ENCODE measurements at places on chromosomes 7 and 10.
A peak's percentile ranks its signal among the peaks of the same experiment; 100 is the strongest.

- no peak for DNase-seq
These were observed 61.3 kb downstream of the TACC2 start for GRCh38 chr10:122050311-122050710.

DNA sequence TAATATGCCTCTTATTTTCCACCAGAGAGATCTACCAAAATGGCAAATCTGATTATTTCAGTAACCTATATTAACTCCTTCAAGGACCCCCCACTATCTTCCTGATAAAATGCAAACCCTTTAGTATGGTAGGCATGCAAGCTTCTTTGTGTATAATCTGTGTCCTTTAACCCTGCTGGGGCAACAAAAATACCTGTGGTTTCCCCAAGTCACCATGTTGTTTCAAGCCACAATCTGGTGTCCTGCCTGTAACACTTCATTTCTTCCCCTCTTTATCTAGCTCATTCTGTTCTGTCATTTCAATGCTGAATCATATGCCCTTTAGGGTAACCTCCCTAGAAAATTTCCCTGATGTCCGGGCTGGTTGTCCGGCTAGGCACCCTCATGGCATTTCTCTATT lies 5.3 kb downstream of the CALCR start:
- no peak for DNase-seq

GRCh38 chr10:86657396-86658011 lies 3.2 kb downstream of the OPN4 start:
- DNase-seq, result no peak

GRCh38 chr10:16779384-16779915 lies 37.8 kb downstream of the RSU1 start:
- peak; percentile 65 for DNase-seq

GRCh38 chr7:140673774-140674155 lies 1.0 kb downstream of the ADCK2 start:
- no peak for DNase-seq

DNA sequence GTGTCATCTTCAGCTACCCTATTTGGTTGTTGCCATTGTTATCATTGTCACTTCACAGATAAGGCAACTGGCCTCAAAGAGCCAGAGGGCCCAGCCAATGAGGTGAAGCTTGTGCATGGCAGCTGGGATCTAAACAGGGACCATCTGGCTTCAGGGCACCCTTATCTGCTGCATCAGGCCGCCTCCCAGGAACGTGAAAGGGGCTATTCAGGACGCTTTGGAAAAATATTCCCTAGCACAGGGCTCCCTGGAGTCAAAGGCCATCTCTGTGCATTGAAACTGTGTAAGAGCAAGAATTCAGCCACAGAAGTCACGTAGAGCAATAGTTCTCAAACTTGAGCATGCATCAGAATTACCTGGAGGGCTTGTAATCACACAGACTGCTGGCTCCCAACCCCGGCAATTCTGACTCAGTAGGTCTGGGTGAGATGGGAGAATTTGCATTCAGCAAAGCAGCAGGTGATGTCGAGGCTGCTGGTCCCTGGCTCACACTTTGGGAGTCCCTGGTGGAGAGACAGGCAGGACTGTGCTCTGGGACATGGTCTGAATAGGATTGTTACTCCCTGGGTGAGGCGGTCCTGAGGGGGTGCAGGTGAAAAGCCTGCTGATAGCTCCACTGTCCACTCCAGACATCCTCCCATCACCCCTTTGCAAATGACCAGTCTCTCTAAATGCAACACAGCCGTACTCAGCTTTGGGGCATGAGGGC lies 21.5 kb upstream of the PLEKHA1 start:
- DNase-seq, result no peak

GRCh38 chr7:80768756-80769155 lies 130.3 kb downstream of the CD36 start:
- DNase-seq, result no peak

DNA sequence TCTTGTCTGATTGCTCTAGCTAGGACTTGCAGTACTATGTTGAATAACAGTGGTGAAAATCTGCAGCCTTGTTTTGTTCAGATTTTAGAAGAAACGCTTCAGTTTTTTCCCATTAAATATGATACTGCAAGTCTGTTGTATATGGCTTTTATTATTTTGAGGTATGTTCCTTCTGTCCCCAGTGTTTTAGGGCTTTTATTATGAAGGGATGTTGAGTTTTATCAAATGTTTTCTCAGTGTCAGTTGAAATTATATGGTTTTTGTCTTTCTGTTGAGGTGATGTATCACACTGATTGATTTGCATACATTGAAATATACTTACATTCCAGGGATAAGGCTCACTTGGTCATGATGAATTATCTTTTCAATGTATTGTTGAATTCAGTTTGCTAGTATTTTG lies 60.5 kb upstream of the HELLS start:
- DNase-seq, result no peak

DNA sequence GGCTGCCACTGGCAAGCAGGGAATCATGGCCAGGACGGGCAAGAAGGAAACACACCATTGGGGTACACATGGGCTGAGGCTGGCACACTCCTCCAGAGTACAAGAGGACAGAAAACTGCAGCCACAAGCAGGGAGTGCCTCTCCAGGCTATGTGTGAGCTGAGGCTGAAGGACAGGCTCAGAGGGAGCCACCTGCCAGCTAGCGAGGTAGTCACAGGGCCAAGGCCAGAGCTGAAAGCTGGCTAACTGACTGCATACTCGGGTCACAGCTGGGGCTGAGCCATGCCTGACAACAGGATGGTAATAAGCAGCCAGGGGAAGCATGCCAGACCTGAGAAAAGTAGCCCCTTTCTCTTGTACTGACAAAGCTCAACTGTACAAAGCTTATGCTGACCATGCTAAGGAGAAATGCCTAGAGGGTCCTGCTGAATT lies 52.0 kb downstream of the KIF5B start:
- DNase-seq, result no peak

- no peak for DNase-seq
These were observed 146.1 kb upstream of the FAM20C start for GRCh38 chr7:46123-46829.

DNA sequence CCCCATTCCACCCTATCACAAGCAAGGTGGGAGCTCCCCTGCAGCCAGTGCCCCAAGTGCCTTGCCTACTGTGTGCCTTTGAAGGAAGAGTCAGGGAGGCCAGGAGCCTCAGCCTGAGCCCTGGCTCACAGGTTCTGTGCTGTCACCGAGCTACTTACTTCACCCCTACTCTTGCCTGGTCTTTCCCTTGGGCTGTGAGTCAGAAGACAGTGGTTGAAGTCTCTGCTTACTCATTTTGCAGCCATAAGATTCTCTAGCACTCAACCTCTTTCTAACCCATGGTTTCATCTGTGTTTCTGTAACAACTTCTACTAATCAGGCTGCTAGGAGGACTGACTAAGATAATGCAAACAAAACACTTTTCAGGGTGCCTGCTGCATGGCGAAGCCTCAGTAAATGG lies 114.5 kb downstream of the PLCE1 start:
- no peak for DNase-seq

DNA sequence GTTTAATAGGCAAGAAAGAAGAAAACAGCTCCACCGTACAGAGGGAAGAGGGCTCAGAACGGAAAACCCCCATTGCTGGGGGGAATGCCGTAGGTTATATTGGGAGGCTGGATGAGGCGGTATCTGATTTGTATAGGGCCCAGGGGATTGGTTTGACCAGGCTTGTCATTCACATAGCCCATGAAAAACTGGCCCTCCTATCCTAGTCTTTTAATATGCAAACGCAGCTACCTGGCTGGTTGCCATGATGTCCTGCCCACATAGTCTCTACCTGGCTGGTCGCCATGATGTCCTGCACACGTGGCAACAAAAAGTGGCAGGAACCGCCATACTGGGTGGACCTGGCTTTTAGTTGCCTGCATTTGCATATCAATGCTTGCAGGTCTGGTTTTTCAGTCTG lies 84.7 kb downstream of the AUTS2 start:
- DNase-seq, result no peak

- DNase-seq, result no peak
These were observed 213.2 kb downstream of the ZMYND11 start for GRCh38 chr10:348456-348855.

GRCh38 chr7:142739923-142740492 lies 9.3 kb upstream of the PRSS1 start:
- DNase-seq, result peak; percentile 46

DNA sequence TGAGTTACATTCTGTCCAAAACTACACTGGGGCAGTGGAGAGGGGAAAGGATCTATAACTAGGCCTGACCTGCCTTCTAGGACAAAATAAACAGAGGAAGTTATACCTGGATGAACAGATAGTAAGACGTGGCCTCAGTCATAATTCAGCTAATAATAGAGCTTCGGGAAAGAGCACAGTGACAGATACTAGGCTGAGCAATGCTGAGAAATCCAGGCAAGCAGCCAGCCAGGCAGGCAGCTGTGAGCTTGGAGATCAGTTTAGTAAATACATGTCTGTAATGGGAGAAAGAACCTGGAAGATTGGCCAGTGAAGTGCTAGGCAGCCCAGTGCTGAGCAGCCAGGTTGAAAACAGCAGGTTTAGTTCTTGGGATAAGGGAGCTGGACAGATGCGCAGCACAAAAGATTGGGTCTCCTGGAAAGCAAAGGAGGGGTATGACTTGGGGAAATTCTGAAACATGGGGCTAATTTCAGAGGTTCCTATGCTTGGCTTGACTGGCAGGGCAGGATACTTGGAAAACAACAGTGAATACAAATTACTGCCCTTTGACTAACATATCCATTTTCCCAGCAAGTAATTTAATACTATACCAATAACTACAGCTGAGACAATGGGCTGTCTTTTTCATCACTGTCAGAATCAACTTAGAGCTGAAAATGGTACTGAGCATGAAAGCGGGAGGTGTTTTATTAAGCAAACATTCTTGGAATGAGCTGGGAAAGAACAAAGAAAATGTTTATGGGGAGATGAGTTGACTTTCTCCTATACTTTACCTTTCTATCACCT lies 140.8 kb downstream of the DGKB start:
- DNase-seq, result no peak

- no peak for DNase-seq
These were observed 57.0 kb downstream of the UNCX start for GRCh38 chr7:1289666-1290025.

DNA sequence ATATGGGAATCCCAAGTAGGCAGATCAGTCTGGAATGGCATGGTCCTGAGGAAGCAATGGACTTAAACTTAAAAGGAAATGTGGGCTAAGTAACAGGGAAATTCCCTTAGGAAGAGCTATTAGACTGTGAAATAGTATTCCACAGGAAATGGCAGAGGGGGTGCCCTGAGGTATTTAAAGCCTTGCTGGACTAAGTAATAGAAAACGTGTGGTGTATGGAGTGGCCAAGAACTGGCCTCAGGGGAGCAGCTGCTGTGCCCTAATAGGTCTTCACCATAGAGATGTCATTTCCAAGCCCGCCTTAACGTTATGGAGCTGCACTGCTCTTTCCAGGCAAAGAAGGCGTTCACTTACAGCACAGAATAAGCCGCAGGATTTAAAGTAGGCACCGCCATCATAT lies 365.2 kb upstream of the ZMIZ1 start:
- DNase-seq, result no peak

DNA sequence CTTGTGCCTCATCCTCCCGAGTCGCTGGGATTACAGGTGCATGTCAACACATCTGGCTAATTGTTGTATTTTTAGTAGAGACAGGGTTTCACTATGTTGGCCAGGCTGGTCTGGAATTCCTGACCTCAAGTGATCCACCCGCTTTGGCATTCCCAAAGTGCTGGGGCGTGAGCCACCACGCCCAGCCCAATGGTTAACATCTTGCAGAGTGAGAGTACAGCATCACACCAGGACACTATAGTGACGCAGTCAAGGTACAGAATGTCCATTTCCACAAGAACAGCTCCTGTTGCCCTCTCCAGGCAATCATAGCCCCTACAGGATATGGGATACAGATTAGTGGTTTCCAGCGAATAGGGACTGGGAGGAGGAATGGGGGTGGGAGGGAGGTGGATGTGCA lies 34.0 kb downstream of the MYO1G start:
- DNase-seq, result no peak

GRCh38 chr7:139647085-139647484 lies 123.6 kb downstream of the CLEC2L start:
- peak; percentile 41 for DNase-seq

- no peak for DNase-seq
These were observed 63.5 kb downstream of the RABGEF1 start for GRCh38 chr7:66804001-66804400.

DNA sequence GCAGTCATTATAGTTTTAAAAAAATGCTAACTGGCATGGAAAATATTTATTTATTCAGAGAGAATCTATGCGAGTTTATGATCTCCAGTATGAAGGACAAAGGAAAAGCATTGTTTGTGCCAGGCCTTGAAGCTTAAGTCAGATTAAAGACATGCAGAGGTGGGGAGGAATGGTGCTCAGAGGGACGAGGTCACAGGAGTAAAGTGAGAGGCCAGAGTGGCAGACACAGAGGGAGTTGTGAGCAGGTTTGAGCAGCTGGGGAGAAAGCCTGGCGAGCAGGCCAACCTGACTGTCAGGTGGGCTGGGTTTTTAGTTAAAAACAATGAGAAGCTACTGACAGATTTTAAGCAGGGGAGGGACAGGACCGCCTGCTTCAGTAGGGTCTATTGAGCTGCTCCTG lies 6.8 kb upstream of the CCNY start:
- DNase-seq, result no peak

DNA sequence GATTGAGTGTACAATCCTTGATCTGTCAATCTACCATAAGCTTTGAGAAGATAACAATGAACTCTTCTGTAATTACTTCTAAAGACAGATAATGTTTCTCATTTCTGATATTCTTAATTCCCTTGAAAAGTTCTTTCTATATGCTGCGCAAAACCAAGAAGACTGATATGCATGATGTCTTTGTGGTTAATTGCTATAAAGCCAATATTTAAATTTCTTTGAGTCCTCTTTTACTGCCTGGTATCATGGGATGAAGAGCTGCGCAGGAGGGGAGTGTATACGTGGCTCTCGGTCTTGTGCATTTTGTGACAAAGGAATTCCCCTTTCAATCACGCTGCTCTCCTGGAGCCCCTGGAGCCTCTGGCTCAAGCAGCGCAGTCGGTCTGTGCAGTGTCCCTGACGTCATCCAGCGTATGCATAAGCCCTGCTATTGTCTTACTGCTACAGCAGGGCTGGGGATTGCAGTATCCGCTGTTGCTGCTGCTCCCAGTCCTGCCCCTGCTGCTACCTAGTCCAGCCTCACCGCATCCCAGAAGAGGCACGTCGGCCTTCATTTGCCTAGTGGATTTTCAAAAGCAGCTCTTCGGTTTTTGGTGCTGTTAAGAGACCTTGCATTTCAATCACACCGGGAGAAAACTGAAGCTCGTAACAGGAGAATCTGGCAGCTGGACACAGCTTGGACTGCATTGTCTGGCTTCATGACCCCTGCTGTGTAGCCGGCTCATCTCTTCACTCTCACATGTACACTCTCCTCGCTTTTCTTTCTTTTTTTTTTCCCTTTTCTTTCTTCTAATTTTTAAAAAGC lies 66.7 kb downstream of the ST7 start:
- no peak for DNase-seq

DNA sequence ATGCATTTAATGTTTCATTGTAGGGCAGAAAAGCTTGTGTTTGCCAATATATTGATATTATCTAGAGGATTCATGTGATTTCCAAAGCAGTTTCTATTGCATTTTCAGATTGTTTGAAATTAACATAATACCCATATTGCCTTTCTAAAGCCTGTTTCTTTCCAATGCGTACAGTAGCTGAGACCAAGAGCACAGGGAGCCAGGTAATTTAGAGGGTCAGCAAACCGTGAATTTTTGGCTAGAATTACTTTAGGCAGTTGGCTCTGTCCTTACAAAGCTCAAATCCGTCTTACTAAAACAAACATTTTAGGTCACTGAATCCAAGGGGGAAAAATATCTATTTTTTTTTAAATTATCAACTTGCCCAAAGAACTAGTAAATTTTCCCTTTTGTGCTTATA lies 604.9 kb upstream of the ADARB2 start:
- DNase-seq, result no peak

GRCh38 chr10:12235116-12235694 lies 39.2 kb downstream of the CDC123 start:
- DNase-seq, result no peak

- DNase-seq, result peak; percentile 27
These were observed 779 bp downstream of the IFIT2 start for GRCh38 chr10:89302625-89303024.

All from natural killer cell (primary cell).